ENCODE measurements at places on chromosomes 4 and X.

DNA sequence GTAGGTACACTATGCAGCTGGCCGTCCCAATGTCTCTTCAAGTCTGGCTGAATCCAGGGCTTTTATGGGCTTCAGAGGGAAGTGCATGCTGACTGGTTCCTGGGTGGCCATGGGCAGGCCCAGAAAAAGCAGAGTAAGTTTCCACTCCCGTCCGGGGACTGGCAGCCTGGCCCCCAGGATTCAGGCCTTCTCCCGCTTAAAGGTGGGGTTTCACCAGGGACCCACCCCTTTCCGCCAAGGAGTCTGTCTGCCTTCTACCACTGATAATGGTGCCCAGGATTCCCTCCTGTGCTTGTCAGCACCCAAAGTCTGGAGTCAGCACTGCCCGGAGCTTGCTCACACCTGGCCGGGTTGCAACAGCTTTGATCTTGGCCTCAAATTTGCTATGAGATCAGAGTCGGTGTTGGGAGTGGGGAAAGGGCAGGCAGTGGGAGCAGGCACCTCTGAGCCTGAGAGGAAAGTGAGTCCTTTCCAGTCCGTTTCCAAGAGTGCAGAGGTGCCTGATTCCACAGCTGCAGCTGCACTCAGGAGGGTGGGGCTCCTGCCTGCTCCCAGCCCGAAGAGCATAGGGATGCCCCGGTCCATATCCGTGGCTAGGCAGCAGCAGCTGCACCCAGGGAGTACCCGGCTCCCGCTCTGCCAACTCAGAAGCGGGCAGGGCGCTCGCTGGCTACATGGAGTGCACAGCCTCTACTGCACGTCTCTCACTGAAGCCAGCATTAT is 1344.3 kb upstream of the ADGRL3 start:
- DNase-seq = no peak

GRCh38 chrX:131802836-131803626 is 220.1 kb upstream of the STK26 start:
- DNase-seq = no peak

DNA sequence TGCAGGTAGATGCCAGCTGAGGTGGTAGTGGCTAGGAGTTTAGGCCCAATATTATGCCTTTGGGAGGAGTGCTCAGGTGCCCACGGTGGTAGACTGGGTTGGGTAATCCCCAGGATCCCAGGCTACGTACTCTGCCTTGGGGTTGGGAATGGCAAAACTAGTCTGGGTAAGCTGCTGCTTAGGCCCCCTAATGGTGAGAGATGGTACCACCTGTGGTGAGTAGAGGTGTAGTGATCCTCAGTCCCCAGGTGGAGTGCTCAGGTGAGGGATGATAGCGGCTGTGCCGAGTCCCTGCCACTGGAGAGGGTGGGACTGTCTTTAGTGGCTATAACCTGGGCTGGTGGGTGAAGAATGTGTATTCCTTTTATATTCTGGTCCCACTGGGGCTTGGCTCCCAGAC is 75.2 kb downstream of the IL1RAPL2 start:
- DNase-seq = no peak

GRCh38 chr4:8344377-8344776 is 74.8 kb downstream of the HTRA3 start:
- no peak for DNase-seq

DNA sequence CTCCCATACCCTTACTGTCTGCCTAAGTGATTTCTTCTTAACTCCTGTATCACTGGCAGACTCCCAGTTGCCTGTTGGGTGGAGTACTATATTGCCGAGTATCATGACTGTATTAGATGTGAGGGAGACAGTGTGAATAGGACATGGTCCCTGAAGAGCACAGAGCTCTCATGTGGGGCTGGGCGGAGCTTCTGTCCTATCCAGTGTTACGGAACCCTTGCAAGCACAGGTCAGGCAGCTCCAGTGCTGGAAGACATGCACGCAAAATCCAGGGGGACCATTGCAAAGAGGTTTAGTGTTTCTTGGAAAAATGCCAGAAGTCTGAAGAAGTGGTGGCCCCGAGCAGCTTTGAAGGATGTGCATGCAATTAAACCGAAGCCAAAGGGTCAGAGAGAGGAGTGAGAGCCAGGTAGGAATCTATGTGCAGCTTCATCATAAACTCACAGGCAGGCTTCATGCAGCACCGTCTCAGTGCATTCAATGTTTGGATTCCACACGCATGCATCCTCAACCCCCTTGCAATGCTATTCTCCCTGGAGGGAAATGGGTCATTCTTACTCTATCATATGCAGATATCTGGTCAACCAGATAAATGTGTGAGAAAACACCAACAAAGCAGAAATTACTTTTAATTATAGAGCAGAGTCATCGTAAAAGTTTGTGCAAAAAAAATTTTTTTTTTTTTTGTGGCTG is 49.7 kb upstream of the DHRSX start:
- DNase-seq = no peak

DNA sequence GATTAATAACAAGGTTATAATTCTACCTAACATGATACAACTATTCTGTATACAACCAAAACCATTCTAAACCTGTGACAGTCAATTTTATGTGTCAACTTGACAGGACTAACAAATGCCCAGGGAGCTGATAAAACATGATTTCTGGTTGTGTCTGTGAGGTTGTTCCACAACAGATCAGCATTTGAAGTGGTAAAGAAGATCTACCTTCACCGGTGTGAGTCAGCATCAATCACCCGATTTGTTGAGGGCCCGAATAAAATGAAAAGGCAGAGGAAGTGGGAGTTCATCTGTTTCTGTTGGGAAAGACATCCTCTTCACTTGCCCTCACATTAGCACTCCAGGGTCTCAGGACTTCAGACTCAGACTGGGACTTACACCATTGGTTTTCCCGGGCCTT is 187.9 kb downstream of the MAB21L2 start:
- DNase-seq = no peak

DNA sequence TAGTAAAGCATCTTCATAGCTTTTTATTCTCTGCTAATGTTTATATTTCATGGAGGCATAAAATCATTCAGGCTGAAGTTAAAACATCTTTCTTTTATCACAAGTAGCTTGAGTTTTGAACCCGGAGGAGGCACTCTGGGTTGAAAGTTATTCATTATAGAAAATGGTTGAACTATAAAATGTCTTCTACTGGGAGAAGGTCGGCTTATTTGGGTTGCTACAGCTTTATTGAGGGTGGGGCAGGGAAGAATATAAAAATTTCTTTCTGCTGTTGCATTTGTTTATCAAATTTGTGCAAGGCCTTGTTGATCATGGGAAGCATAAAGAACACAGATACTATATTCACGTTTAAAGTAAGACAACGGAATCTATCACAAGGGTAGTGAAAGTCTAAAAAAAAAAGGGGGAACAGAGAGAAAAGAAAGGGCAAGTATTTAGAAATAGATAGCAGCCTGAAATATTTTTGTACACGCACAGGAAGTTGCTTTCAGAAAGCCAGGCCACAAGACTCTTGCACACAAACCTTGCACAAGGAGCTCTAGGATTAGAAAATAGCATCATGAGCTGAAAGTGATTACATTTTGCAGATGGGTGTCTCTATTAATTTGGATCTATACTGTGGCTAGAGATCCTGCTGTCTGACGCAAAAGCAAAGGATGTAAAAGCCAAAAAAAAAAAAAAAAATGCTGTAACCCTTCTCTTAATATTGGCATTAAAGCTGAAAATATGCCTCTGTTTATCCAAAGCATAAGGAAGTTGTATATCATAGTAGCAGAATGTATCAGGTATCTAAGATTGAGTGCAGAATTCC is 37.2 kb upstream of the FAM9C start:
- no peak for DNase-seq
